Activated naive CD4-positive, alpha-beta T cell treated with anti-CD3 and anti-CD28 coated beads, Interleukin-2, amount 50 U/mL, for 16 hours (primary cell): ENCODE measurements at places on chromosomes 11 and 22.

DNA sequence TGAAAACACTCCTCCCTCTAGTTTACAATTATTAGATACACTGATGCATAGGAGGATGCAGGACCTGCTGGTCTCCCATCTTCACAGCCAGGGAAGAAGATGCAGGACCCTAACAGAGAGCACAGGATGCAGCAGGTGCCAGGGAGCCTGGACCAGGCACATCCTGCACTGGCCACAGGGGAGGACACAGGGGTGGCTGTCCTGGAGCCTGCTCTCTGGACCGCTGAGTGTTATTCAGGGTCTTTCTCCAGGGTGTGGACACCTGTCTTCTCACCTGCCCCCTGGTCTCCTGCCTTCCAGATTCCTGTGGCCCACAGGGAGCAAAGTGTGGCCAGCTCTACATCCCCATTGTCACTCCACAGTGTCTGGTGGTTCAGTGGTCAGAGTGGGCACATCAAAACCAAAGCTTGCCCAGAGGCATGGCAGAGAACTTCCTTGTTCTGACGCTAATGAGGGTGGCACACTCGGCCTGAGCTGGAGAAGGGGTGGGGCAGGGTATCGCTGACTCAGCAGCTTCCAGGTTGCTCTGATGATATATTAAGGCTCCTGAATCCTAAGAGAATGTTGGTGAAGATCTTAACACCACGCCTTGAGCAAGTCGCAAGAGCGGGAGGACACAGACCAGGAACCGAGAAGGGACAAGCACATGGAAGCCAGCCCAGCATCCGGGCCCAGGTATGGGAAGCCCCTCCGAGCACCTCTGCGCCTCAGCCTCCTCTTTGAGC lies at the start of gene APOBEC3A:
TSS of gene APOBEC3A (plus strand) at position 564 of the 725 bp plus-strand sequence. CDS start at position 647, 83 bp downstream.
- DNase-seq = no peak

GRCh38 chr11:95556342-95557163 lies 233.0 kb downstream of the FAM76B start:
- peak; percentile 40 for DNase-seq

DNA sequence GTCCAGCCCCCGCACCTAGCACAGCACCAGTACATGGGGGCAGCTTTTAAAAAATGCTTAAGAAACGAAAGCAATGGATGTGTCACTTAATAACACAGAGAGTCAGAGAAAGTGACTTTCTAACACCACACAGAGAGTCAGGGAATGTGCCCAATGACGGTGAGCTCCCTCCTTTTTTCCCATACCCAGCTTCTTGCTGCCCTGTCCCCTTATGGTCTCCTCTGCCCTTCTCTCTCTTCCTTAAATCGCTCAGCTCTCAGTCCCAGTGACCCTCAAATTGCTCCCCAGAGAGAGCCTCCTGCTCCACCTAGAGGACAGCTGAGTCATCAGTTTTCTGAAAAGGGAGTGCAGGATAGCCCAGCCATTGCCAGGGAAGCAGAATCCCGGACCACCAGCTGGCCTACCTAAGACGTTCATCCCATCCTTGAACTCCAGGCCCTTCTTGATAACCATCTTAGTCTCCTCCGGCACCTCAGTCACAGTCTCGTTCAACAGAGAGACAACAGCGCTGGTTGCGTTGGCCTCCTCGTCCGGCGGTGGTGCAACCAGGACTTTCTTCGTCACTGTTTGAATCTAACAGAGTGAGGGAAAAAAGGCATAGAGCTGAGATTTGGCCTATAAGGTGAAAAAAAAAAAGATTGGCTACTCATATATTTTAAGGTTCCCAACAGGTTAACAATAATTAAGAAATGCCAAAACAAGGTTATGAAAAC lies 113.5 kb downstream of the SLC1A2 start:
- DNase-seq = peak; percentile 11

GRCh38 chr22:41237707-41238569 lies 2.8 kb downstream of the CHADL start:
- DNase-seq = peak; percentile 81

GRCh38 chr11:5059391-5059790 lies at the start of gene OR52E2:
Gene OR52E2, minus strand, starts transcription at chr11:5059627. Its CDS starts 0 bp downstream, at chr11:5059627.
- DNase-seq = no peak

DNA sequence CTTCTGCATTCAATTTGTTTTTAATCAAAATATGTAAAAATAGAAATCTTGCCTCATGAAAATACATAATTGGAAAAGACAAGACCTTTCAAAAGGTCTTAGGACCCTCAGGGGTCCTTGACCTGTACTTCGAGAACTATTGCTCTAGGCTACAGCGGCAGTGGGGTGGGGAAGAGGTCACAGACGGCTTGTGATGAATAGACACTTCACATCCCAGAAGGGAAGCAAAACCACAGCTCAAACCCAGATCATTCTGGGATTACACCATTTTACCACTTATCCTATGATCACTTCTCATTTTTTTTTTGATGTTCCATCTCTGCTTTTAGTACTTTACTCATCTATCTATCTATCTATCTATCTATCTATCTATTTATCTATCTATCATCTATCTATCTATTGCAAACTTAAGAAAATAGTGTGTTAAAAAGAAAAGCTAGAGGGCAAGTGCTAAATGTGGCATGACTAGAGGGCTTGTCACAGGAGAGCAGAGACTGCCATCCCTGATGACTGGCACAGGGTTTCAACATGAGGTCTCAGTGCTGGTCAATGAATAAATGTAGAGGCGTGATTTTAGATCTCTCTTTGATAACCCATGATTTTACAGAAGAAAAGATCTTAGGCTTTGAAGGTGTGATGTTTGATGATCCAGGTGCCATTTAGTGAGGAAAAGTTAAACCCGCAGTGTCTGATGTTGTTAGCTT lies 37.1 kb downstream of the RNF141 start:
- DNase-seq = no peak
